ENCODE measurements at places on chromosomes 7 and 10. TPM values are rescaled to one million over a fixed set of nuclear protein-coding genes. Genes with fewer than 3 reads are reported as not detected.

- no peak for DNase-seq
These were observed 1356.8 kb downstream of the XPNPEP1 start for GRCh38 chr10:108566316-108567107.

GRCh38 chr7:87213811-87214210 lies 5.7 kb downstream of the TMEM243 start:
- no peak for DNase-seq

DNA sequence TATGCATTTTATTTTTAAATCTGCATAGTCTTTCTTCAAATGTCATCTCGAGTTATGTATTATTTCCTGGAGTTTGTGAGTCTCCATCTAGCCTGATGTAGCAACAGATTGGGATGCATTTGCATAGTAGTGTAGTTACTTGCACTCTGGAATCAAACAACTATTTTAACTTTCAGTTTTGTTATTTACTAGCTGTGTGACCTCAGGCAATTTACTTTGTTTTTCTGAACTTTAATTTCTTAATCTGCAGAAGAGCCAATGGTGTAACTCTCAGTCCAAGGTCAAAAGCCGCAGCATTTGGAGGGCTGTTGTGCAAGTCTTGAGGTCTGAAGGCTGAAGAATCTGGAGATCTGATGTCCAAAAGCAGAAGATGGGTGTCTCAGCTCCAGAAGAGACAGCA lies 175.8 kb upstream of the SORCS1 start:
- DNase-seq = no peak

DNA sequence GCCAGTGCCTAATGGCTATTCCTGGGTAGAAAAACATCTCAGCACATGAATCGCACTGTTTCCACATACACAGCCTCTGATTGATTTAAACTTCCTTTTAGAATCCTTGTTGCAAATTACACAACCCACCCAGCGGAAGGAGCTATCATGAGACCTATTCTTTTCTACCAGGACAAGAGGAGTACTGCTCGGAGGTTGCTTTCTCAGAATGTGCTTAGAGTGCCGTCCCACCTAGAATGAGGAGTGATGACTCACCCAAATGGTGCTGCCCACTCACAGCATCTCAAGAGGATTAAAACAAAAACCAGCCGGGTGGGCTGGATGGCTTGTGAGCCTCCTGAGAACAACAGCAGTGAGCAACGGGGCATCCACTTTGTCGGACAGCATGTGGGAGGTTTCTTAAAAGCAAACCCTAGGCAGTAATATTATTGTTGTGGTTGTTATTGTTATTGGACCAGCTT lies 128.9 kb downstream of the DGKI start:
- DNase-seq = no peak

DNA sequence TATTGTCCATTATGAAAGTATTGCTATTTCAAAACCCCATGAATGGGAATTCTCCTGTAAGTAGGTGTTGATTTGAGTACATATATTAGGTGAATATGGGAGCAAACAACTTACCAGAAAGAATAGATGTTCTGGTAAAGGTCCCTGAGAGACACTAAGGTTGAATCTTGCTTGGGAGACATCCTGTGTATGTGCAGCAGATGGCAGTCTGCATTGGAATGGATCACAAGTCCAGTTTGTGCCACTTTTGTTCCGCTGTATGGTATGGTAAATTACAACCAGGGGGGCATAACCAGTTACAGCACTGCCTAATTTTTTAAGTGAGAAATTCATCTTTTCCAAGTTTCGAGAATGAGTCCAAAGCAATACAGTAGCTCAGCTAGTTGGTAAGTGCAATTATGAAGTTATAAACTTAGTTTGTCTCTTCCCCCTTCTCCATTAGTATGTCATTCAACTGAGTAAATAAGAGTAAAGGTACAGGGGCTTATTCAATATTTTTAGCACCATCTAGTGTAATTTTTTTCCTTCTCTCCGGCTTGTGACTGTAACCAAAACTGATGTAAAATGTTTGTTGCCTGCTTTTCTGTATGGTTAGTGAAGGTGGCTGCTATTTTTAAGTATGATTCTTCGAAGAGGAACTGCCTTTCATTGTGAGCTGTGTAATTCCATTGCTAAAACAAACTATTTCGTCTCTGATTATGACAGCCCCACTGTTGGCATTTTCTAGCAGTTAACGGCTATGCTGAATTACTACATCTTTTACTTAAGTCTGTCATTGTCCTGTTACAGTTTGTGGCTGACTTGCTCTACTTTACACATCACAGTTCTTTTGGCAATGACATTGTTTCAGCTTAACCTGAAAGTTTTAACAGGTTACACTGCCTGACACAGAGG lies 2.8 kb downstream of the MCU start:
- no peak for DNase-seq

DNA sequence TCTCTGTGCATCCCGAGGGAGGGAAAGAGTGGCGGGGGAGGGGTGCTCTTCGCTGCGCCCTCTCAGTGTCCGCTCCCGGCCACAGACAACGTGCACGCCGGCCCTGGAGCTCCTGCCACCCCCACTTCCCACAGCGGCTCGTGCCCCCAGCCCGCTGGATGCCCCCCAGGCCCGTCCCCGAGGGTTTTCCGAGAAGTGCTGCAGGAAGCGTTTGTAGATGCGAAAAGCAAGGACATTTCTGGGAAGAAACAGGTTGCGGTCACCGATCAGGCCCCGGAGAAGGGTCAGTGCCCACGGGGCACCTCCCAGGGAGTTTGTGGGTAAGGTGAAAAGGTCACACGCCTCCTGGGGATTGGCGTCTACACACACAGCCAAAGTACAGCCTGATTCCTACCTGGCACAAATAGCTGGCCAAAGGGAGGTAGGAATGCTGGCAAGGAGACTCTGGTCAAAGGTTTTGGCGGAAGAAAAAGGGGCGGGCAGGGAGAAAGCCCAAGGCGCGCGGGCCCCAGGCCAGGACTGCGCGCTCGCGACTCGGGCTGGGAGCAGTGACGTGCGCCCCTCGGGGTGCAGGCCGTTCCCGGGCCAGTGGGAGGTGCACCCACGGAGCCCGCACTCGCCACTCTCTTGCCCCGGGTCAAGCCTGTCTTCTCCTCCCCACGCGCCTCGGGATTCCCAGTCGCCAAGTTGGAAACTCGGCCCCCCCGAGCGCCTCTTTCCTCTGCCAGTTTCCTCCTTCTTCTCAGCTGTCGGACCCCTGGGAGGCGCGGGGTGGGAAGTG lies 1.5 kb upstream of the NRP1 start:
- DNase-seq = peak; percentile 84

DNA sequence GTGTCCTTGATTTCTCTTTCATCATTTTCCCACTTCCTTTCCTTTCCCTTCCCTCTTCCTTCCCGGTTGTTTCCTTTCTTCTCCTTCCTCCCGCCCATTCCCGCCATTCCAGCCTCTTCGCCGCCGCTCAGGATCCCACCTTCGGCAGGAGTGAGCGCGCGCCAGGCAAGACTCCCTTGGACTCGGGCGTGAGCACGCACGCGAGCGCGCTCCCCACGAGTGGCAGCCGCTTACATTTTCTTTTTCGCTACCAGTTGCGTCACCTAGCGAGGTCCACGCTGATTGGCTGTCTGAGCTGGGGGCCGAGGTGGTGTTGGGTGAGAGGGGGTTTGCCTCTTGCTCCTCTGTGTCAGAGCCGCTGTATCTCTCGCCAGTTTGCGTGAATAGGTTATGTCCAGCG lies 11.8 kb downstream of the ZAN start:
- peak; percentile 75 for DNase-seq

- DNase-seq = peak; percentile 72
These were observed 1.7 kb downstream of the CDK6 start for GRCh38 chr7:92834507-92835260.

DNA sequence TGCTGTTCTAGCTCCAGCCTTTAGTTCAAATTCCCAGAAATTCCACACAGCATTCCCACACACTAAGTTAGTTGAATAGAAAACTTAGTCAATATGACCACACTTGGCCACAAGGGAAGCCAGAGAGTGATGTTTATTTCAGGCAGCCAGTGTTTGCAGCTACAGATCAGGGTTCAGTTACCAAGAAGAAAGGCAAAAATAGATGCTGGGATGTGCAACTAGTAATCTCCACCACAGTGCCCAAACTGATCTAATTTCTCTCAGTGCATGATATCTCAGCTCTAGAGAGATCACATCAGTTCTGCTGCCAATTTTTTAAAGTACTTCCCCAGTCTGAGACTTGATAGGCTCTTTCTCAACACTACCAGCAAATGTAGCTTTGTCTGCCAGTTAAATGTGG lies 17.6 kb downstream of the SLF2 start:
- no peak for DNase-seq

DNA sequence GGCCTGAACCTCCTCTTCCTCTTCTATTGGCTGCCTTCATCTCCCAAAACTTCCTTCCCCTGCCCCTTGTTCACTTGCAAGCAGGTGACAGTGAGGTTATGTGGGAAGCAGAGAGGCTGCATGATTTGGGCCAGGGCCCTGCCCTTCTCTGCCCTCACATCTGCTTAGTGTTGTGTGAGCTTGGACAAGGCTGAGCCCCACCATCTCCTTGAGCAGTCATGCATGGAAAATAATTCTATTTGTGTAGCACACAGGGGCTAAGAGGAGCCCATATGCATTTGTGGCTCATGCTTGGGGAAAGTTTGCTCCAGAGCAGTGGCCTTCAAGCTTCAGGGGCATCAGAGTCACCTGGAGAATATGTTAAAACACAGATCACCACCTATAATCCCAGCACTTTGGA lies 26.8 kb upstream of the AQP1 start:
- DNase-seq = no peak

GRCh38 chr7:128274246-128274883 lies 33.3 kb downstream of the LEP start:
- DNase-seq = no peak

- no peak for DNase-seq
These were observed 92.9 kb downstream of the SMURF1 start for GRCh38 chr7:99050971-99051370.

- DNase-seq = no peak
These were observed 113.3 kb downstream of the DOCK4 start for GRCh38 chr7:112092709-112093395.

DNA sequence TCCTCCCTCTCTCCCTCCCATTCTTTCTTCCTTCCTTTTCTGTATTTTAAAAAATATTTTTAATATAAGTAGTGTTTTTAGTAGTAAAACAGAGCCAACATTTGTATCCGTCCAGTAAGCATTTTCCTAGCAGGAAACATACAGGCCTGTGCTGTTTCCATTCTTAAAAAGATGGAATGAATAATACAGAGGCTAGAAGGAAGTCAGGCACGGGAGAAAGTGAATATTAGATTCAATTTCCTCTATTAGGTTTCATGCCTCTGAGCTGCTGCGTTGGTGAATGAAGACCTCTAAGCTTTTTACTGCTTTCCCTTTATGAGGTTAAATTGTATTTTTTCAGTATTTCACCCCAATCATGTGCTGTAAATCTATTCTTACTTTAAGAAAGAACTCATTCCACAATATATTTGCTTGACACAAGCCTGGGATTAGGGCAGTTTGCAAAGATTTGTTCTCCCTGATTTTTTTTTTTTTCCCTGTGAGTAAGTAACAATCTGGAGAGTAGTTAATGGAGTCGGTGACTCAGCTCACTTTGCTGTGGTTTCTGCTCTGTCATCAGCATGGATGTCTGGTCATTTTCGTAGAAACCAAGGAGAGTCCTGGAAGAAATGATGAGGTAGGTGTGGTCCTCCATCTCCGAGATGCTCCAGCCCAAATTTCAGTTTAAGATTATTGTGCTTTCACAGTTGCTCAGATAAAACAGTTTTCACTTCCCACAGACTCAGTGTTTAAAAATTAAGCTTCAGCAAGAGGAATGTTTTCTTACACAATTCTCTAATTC lies 76.1 kb upstream of the PITRM1 start:
- no peak for DNase-seq

DNA sequence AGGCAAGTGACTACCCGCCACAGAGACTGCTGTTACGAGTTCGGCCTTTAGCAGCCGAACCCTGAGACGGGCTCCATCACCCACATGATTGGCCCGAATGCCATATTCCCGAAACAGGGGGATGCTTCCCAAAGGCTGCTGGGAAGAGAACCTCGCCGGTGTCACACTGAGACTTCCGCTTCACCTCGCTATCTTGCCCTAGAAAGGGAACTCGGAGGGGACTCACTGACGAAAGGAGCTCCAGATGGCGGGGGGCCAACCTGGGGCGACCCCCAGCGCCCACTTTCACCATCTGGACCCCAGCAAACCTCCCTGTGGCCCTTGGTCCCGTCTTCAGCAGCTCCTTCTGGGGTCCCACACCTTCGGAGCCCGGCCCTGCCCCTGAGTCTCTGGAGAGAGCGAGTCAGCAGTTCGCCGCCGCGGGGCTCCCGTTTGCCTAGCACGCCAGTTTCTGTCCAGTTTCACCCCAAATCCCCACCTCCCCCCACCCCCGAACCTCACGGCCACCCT lies 529 bp downstream of the HPS1 start:
- DNase-seq = peak; percentile 78

DNA sequence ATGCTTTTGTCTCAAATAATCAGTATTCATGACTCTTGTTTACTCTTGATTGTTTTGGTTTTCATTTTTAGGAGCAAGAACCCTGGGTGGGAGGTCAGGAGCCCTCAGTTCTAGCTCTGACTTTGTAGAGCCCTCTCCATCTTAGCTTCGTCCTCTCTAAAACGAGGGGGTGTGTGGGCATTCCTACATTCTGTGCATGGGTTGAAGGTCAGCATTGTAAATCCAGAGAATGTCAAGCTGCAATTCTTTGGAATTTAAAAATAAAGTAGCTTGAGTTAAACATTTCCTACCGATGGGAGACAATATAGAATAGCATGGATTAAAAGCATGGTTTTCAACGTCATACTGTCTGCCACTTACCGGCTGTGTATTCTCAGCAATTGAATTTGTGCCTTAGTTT lies 128.3 kb downstream of the PRPF18 start:
- DNase-seq = no peak

GRCh38 chr7:84123965-84124547 lies 70.5 kb downstream of the SEMA3A start:
- DNase-seq = no peak

- peak; percentile 63 for DNase-seq
These were observed 4.4 kb upstream of the MYL7 start for GRCh38 chr7:44145479-44145968.

GRCh38 chr7:129739427-129739826 lies 127.9 kb downstream of the NRF1 start:
- no peak for DNase-seq

DNA sequence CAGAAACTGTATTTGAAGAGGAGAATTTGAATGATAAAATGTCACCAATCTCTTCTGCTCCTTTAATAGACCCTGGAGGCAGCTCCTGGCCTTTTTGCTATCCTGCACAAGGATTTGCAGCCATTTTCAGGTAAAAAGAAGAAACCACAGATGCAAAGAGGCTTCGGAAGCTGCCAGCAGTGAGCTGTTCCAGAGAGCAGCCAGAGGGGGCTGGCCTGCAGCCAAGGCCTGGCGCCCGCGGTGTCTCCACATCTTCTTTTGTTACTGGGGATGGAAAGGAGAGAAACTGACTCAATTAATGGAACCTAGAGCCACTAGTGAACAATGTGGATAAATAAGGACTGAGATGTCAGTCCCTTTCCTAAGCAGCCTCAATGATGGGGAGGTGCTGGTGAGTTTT lies 23.9 kb upstream of the GPR26 start:
- DNase-seq = peak; percentile 74

Gene RBM20
- total RNA-seq = 7.8 TPM

Gene UTF1
- total RNA-seq = not detected

Gene OR2A42
- total RNA-seq = 0.28 TPM

Gene CYP2C8
- 0.83 TPM for total RNA-seq

Gene ARHGAP12
- 90.5 TPM for total RNA-seq

Gene ANKRD61
- total RNA-seq = not detected

Gene LAMB4
- total RNA-seq = not detected

Gene MPP7
- 50.3 TPM for total RNA-seq

Gene SYT15B
- total RNA-seq = 0.99 TPM
